CD4-positive, alpha-beta T cell treated with Interleukin-10 for 1 hour (primary cell): ENCODE measurements at places on chromosomes 11 and 22.
A peak's percentile ranks its signal among the peaks of the same experiment; 100 is the strongest.

DNA sequence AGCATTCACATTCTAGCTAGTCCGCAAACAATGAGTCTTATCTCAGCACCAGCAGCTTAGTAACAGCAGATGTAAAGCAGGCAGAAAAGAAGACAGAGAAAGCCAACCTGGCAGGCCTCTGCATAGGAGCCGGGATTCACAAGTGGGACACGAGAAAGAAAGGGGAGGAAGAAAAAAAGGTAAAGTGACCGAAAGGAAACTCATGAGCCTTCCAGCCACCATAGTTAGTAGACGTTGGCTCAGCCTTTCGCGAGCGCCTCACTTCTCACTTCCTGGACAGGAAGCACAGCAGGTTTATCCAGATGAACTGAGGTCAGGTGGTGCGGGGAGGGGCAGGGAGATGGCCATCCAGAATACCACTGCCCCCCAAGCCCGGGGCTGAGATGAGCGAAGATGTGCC is 19.7 kb upstream of the KAT5 start:
- no peak for DNase-seq

DNA sequence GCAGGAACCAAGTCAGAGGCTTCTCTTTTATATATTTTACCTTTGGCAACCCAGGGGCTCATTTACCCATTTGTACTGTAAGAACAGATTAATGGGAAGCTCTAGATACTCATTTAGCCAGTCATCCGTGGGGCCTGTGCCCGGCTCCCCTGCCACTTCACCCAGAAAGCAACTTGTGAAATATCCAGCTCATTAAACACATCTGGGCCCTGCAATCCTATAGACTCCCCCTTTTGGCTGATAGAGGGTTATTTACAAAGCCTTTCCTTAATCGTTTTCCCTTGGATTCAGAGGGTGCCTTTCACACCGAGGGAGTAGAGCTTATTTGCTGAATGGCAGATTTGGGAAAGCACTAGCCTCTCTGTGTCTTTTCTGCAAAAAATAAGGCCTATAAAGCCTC is 118.7 kb upstream of the SORL1-AS1 start:
- DNase-seq = no peak

- DNase-seq = no peak
Measured at GRCh38 chr11:18371279-18371678, 23.1 kb upstream of the LDHA start.

DNA sequence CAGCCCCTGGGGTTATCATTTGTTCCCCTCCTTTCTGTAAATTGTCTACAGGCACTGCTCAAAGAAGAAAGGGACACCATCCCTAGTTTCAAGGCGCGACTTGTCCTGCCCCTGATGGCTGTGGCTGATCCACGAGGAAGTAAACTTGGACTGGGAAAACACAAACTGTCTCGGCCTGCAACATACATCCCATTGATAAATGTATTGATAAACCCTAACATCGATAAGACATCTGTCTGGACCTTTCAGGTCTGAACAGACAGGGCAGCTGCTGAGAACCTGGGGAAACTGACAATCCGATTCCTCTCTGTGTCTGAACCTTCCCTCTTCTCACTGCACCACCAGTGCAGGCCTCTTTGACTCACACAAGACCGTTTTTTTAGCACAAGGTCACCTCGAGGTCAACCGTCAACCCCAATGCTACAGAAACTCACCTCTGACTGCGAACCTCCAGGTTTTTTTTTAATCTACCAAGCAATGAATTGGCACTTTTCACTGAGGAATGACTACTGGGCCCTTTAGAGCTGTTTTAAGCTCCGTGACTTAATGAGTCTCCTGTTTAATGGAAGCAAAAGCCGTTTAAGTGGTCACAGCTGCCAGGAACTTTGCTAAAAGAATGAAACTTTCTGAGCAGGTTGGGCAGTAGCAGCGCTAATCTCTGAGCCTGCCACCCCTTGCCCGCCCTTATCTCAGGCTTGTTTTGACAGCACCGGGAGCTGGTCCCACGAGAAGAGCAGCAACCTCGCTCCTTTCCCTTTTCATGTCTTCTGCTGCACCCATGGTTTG is 203.8 kb upstream of the TMEM45B start:
- DNase-seq = no peak

DNA sequence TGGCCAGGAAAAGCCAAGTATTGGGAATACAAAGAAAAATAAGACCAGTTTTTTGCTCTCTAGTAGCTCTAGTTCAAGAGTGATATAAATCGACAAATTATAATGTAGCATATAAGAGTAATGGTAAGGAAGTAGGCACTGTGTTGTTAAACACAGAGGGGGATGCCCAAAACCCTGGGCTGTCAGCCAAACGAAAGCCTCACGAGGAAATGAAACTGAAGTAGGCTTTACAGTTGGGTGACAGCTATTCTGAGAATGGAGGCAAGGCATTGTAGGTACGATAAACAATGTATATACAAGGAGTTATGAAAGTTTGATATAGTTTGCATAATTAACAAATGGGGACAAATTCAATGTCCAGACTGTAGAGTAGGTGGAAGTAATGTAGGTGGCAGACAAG is 176.4 kb downstream of the FAM181B start:
- peak; percentile 2 for DNase-seq

DNA sequence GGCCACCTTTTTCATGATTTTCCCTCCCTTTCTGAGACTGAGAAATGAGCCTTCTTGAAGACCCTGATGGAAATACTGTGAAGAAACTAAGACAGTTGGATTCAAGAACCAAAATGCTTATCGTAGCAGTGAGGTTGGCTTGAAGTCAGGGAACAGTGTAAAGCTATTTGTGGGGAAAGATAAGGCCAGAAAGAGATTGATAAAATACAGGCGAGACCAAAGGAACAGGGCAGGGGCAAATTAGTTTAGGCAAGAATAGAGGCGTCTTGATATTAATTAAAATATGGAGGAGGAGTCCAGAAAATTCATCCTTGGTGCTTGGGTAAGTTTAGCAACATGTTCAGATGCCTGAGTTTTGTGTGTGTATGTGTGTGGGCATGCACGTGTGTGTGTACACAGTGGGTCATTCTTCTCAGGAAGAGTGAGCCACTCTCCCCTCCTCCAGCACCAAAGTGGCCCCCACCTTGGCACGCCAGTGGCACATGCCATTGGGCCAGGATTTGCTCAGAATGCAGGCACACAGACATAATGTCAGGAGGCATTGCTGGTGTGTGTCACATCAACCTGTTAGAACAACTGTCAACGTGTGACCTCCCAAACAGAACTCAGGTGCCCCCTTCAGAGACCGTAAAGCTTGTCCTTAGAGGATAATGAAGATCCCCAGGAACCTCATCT is 3.9 kb upstream of the EHF start:
- DNase-seq = no peak

GRCh38 chr22:38417252-38418060 is 37.5 kb downstream of the KCNJ4 start:
- no peak for DNase-seq

DNA sequence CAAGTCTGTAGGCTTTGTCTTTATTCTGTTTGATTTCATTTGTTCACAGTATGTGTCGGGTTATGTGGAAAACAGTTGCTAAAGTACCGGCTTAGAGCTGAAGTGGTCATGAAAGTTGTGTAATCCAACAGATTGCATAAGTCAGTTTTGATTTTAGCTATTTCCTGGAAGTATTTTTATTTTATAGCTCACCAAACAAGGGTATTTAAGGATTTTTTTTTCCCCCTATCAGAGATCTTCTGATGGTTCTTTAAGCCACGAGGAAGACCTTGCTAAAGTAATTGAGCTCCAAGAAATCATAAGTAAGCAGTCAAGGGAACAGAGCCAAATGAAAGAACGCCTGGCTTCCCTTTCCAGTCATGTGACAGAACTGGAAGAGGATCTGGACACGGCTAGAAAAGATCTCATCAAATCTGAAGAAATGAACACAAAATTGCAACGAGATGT is 55.9 kb downstream of the PPFIA1 start:
- no peak for DNase-seq

DNA sequence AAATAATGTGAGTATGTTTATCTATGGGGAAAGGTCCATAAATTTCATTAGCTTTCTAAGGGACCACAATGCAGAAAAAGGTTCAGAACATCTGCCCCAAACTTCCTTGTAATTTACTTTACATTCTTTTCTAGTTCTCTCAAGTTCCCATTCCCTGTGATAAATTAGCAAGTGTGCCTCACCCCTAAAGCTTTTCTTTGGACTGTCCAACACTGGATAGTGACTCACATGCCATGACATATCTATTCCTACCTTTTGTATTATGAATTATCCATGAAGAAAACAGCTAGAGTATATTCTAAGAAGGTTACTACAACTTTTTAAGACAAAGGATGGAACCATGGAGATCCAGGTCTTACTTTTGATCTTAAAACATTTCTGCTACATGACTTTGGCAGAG is 1.6 kb downstream of the OR51F1 start:
- no peak for DNase-seq

- no peak for DNase-seq
Measured at GRCh38 chr11:124520550-124520854, 23.0 kb downstream of the OR8B12 start.

GRCh38 chr11:115929618-115930129 is 425.5 kb upstream of the CADM1 start:
- DNase-seq = no peak

- no peak for DNase-seq
Measured at GRCh38 chr11:2825889-2826678, 59.5 kb downstream of the CDKN1C start.

DNA sequence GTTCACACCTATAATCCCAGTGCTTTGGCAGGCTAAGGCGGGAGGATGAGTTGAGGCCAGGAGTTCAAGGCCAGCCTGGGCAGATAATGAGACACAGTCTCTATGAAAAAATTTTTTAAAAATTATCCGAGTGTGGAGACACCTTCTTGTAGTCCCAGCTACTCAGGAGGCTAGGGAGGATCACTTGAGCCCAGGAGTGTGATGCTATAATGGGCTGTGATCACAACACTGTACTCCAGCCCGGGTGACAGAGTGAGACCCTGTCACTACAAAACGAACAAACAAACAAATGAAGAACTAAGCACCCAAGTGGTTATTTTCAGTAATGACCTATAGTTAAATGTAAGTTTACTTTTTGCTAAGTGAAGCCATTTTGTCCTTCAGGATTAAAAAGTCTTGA is 32.3 kb downstream of the ANO5 start:
- DNase-seq = no peak

DNA sequence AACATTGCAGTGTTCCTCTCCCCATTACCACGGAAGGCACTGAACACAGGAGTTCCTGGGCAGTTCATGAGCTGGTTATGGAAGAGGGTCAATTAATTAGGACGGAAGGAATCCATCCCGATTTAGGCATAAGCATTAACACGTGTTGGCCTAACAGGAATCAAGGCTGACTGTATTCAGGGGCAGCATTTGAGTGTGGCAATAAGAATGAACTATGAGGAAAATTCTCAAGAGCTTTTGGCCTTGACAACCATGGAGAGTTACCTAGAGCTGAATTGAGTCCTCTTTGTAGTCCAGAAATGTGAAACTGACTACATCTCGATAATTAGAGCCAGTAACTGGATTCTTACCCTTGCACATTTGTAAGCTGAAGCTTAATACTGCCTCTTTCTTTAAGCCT is 82.4 kb upstream of the CRTAM start:
- DNase-seq = no peak

DNA sequence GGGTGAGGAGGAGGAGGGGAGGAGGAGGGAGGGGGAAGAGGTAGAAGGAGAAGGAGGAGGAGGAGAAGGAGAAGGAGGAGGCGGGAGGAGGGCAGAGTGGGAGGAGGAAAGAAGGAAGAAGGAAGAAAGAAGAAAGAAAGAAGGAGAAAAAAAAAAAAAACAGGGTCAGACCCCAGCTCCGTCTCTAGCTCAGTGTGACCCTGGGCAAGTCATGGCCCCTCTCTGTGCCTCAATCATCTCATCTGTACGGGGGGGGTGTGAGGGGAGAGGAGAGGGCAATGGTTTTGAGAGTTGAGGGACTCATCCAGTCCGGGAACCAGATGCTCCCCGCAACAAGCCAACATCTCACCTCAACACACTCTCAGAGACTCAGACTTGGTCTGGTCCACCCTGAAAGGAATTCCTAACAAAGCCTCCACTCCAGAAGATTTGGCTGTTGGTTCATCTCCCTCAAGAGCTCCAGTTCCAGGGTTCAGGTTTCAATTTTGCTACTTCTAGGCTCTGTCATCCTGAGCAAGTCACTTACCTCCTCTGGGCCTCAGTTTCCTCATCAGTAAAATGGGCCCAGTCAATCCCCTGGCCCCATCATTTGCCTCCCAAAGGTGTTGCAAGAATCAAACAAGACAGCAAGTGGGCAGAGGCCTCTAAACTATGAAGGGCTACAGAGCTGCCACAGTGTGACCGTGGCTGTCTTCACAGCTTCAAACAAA is 7.7 kb downstream of the CARD10 start:
- no peak for DNase-seq

DNA sequence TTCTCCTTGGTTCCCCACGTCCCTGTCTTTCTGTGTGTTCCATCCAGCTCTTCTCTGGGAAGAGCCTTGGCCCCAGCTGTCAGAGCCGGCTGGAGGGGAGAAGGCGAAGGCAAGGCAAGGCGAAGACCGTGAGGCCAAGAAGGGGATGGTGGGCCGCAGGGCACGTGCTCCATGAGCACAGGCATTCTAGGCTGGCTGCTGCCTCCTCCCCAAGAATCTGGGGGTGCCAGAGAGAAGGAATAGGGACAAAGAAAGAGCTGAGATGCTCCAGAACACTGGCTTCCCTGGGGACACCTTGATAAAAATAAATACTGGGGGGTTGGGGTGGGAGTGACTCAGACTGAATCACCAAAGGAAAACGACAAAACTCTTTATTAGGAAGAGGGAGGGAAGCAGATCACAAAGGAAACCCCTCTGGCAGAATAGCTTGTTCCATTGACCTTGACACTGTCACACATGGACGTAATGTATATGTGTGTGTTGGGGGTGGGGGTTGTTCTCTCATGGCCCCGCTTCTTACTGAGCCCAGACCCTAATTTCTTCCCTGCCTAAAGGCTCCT is 52.5 kb downstream of the NECTIN1 start:
- DNase-seq = no peak

DNA sequence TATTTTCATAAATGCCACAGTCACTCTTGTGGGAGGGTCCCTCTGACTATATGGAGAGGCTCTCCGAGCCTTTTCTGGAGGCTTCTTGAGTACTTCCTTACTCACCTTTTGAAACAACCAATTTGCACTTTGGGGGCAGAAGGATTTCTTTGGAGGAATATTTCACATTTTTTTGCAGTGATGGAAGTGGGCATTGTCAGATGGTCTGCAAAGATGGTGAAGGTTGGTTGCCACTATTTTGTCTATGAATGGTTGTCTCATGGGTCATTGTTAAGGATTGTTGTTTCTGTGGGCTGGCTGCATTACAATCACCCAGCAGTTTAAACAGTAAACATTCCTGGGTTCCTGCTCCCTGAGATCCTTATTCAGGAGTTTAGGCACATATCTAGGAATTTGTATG is 388.2 kb downstream of the TMEM135 start:
- DNase-seq = no peak

GRCh38 chr11:71067753-71068152 is 184.6 kb downstream of the SHANK2 start:
- DNase-seq = no peak

- no peak for DNase-seq
Measured at GRCh38 chr11:118052581-118053206, 24.2 kb upstream of the TMPRSS4 start.

GRCh38 chr22:30223303-30223702 is 23.3 kb downstream of the LIF start:
- no peak for DNase-seq

GRCh38 chr11:31871310-31872075 is 60.4 kb upstream of the PAX6 start:
- no peak for DNase-seq
